ENCODE measurements at places on chromosomes 3 and 15.

GRCh38 chr15:101043011-101043410 is 123.9 kb downstream of the LRRK1 start:
- DNase-seq, result no peak

DNA sequence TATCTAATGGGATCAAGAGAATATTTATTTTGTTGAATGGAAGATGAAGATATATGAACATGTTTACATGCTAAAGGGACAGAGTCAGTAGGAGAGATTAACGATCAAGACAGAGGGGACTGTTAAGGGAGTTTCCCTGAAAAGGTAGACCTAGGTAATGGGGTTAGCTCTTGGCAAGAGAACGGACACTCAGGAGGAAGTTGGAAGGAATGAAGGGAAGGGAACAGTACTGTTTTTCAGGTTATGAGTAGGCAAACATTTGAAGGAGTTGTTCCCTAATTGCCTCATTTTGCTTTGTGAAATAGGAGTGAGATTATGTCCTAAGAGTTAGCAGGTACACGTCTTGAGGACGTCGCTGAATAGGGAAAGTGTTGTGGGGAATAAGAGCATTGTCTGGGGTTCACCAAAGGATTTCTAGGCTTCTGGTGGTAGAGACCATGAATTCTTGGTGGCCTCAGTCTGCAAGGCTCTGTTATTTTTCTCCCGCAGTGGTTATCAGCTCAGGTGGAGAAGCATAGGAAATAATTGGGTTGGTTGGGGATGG is 41.3 kb downstream of the PDE8A start:
- no peak for DNase-seq

GRCh38 chr3:147851062-147851461 is 441.9 kb downstream of the ZIC1 start:
- no peak for DNase-seq

DNA sequence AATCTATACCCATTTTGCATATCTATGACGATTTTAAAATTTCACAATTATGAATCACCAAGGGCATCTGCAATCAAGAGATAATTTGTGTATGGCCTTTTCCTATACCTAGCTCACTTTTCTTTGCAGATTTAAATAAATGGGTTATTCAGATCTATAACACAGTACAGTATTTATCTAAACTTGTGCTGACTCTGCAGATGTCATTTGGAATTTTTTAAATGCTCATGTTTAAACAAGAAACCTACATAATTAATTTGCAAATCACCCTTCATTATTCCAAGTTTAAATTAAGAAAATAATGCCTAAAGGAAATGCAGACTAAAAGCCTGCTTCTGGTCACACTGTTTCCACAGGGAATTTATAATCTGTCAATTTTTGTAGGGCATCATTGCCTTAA is 284.2 kb downstream of the SI start:
- no peak for DNase-seq

DNA sequence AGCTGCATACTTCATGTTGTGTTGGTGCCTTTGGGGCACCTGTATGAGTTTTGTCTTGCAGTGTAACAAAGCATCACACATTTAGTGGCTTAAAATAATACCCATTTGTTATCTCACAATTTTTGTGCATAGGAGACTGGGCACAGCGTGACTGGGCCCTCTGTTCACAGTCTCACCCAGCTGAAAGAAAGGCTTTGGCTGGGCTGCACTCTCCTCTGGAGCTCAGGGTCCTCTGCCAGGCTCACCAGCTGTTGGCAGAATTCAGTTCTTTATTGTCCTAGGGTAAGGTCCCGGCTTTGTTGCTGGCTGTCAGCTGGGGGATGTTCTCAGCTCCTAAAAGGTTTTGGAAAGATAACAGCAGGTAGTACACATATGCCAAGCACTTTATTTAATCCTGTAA is 263.3 kb downstream of the CLSTN2 start:
- DNase-seq, result no peak

- no peak for DNase-seq
These were observed 34.1 kb downstream of the ATP10A start for GRCh38 chr15:25829073-25829472.

GRCh38 chr3:150073031-150073430 is 102.3 kb upstream of the PFN2 start:
- DNase-seq, result no peak

- DNase-seq, result peak; percentile 31
These were observed 97.9 kb downstream of the RORA start for GRCh38 chr15:61130950-61131942.

GRCh38 chr3:40366203-40367162 is 20.5 kb upstream of the ENTPD3 start:
- DNase-seq, result peak; percentile 53

DNA sequence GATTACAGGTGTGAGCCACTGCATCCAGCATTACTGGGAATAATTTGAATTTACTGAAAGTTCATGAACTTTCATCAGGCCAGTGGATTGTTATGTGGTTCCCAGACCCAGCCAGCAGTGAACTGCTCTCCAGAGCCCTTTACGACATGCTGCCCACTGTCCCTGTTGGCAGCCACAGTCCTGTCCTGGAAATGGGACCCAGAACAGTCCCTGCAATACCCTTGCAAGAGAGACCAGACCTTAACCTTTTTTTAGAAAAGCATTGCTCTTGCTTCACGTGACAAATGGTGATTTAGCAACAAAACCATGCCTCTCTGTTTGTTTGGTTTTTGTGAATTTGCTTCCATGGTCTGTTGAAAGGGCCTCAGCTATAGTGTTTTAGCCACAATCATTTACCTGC is 367.3 kb upstream of the C2CD4B start:
- DNase-seq, result no peak

GRCh38 chr3:149934524-149934923 is 36.2 kb downstream of the PFN2 start:
- peak; percentile 87 for DNase-seq
